ENCODE measurements at places on chromosomes 13 and 19.

- DNase-seq = no peak
Observed at GRCh38 chr13:111458001-111458531, 137.6 kb downstream of the TEX29 start.

- no peak for DNase-seq
Observed at GRCh38 chr13:50386541-50387050, 371.4 kb downstream of the KCNRG start.

- no peak for DNase-seq
Observed at GRCh38 chr13:91134803-91135184, 212.7 kb upstream of the MIR17HG start.

GRCh38 chr19:58570770-58571574, 2.2 kb downstream of the MZF1 start:
- no peak for DNase-seq

DNA sequence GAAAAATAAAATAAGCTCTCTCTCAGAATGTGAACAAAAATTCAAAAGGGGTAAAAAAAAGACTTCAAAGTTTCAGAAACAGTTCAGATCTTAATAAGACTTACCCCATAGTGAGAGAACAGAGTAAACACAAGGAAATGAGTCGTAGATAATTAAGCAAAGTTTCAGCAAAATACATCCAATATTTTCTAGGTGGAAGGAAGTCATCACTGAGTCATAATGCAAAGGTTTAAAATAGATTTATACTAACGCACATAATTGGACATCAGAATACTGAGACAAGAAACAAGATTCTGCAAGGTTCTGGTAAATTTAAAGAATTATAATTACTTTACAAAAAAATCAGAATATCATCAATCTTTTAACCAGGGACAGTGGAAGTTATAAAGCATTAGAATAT, 1370.7 kb upstream of the ATXN8OS start:
- DNase-seq = no peak

GRCh38 chr19:51546650-51547396, 15.4 kb upstream of the SIGLEC6 start:
- peak; percentile 10 for DNase-seq

GRCh38 chr19:48484931-48485612, 15.9 kb downstream of the CYTH2 start:
- no peak for DNase-seq

DNA sequence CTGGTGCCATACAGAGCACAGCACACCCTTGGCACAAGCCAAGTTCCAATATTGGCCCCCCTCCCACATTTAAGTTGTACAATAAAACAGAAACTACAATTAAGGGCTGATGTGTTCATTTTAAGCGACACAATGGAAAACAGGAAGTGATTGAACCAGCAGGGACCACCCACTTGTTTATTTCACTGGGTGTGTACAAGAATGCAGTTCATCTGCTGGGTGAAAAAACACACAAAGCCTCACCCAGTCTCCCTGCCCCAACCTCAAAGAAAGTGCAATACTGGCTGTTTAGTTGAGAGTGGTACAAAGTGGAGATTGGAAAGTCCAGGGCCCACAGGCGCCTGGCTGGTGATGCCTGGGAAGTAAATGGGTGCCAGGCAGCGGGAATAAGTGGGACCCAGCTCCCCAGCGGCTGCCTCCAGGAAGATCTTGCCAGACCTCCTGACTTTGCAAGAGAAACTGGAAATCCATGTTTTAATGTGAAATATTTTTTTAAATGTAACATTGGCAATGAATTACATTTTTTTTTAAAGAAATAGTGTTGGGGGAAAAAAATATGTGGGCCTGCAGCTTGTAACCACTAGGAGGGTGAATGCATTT, 322.1 kb downstream of the ZNF536 start:
- no peak for DNase-seq

- no peak for DNase-seq
Observed at GRCh38 chr19:49361438-49362047, 673 bp downstream of the TEAD2 start.

GRCh38 chr13:42735010-42735409, 46.4 kb upstream of the FAM216B start:
- no peak for DNase-seq

GRCh38 chr13:79011179-79011578, 352.2 kb upstream of the OBI1 start:
- DNase-seq = no peak

- DNase-seq = no peak
Observed at GRCh38 chr13:85492283-85492682, 306.9 kb downstream of the SLITRK6 start.

DNA sequence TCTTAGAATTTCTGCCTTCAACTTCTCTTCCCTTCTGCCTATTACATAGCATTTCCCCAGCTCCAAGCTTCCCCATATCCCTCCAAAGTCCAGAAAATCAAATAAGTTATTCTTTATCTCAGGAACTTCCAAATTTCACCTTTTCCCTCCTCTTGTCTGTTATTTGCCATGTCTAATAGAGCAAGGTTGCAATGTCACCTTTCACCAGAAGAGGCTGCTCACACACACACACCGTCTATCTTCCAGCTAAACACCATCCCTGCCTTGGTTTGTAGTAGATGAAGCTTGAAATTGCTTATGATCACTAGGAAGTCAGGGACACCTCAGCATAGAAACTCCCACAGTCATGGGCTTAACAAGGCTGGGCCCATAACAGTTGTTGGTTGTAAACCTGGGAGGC, 48.4 kb downstream of the ZNRF4 start:
- DNase-seq = no peak

DNA sequence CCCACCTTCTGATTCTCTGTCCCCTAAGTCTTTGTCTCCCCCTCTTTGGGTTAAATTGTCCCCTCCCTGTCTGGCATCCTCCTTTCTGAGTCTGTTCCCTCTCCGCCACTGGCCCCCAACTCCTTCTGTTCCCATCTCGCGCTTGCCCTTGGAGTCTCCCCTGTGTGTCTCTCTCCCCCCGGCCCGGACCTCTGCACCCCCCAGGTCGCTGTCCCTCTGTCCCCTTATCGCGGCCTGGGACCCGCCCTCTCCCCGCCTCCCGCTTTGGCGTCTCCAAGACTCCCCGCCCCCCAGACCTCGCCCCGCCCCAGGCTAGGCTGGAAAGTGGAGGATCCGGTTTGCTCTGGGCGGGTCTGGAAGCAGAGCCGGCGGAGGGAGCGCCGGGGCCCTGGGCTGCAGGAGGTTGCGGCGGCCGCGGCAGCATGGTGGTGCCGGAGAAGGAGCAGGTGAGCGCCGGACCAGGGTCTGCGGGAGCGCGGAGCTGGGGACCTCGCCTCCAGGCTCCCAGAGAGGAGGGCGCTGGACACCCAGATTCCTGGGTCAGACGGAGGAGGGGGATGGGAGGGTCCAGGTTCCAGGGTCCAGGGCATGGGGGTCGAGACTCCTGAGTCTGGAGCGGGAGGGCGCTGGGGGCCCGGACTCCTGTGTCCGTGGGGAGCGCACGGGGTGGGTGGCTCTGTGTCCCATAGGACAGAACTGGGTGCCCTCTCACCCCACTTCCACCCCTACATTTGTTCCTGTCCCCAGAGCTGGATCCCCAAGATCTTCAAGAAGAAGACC, at the start of gene TRPM4:
TSS of gene TRPM4 (plus strand) at position 348 of the 780 bp plus-strand sequence. CDS start at position 423, 75 bp downstream.
- no peak for DNase-seq

- peak; percentile 49 for DNase-seq
Observed at GRCh38 chr13:52001120-52001731, 10.0 kb downstream of the ATP7B start.

- DNase-seq = no peak
Observed at GRCh38 chr13:33550276-33550675, 264.7 kb upstream of the STARD13 start.

DNA sequence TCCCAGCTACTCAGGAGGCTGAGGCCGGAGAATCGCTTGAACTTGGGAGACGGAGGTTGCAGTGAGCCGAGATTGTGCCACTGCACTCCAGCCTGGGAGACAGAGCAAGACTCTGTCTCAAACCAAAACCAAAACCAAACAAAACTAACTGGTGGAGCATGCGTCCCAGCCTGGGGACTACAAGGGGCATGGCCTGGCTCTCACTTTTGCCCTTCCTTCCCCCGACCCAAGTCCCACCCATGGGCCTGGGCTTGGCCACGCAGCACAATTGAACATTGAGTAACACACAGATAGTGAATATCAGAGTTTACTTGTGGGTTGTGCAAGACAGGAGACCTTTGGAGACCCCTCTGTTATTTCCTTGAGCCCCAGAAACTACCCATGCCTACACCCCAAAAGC, 13.2 kb downstream of the TMEM221 start:
- no peak for DNase-seq

DNA sequence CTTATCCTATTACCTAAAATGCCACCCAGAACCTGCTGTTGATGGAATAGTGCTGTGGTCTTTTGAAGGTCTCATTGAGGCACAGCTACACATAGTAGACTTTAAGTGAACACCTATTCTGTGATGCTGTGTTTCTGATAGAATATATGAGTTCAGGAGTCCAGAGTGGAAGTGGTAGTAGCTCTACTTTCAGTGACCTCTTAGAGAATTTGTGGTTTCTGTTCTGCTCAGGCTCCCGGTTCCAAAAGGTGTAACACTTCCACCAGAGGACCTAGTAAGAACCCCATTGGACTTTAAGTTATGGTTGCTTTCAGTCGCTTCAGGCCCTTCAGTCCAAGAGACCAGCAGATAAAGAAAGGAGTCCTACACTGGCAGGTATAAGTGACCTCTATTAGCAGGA, 11.4 kb upstream of the MYCBP2 start:
- DNase-seq = no peak

GRCh38 chr13:82739881-82740280, 1142.4 kb downstream of the SLITRK1 start:
- DNase-seq = no peak

DNA sequence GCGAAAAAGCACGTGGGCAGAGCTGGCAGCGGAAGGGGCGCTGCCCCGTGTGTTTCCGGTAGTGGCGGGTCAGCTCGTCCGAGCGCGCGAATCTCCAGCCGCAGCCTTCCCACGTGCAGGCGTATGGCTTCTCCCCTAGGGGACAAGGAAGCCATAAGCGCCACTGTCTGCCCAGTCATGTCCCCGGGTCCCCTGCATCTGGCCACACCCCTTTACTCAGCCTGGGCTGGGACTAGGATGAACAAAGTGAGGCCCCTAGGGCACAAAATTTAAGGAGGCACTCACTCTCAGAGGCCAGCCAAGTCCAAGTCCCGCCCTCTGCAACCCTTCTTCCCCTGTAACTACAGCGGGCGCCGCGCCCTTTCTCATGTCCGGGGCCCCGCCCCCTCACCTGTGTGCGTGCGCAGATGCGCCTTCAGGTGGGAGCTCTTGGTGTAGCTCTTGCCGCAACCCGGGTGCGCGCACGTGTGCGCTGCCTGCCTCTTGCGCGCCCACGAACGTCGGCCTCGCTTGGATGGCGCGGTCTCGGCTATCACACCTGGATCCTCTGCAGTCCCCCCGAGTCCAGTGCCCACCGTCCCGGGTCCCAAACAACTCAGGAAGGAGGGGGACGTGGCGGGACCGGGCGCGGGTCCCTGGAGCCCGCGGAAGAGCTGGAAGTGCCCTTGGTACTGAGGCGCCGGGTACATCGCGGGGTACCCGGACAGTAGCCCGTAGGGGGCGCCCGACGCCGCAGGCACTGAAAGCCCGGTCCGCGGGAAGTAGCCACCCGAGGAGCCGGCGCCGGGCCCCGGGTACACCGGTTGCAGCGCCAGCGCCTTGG, 1.9 kb downstream of the KLF1 start:
- peak; percentile 91 for DNase-seq

GRCh38 chr19:15315101-15315500, 17.2 kb downstream of the BRD4 start:
- DNase-seq = no peak

DNA sequence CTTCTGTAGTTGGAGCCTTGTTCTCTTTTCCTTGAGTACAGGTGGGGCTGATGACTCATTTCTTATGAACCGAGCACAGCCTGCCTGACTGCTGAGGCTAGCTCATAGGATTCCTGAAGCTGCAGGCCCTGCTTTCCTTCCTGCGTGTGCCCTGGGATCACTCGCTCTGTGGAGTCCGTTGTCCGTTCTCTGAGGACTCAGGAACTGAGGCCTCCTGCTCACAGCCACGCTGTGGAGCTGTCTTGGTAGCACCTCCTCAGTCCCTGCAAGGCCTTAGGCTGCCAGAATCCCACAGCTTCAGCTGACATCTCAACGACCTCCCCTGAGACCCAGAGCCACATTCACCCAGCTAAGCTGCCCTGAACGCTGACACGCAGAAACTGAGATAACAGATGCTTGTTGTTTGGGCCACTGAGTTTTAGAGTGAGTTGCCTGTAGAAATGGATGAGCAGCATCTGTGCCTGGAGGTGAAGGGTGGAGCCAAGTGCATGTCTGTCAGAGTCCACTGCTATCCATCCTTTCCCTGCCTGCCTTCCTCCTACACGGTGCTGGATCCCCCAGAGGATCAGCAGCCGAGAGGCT, 72.9 kb downstream of the ARHGEF7 start:
- DNase-seq = no peak

DNA sequence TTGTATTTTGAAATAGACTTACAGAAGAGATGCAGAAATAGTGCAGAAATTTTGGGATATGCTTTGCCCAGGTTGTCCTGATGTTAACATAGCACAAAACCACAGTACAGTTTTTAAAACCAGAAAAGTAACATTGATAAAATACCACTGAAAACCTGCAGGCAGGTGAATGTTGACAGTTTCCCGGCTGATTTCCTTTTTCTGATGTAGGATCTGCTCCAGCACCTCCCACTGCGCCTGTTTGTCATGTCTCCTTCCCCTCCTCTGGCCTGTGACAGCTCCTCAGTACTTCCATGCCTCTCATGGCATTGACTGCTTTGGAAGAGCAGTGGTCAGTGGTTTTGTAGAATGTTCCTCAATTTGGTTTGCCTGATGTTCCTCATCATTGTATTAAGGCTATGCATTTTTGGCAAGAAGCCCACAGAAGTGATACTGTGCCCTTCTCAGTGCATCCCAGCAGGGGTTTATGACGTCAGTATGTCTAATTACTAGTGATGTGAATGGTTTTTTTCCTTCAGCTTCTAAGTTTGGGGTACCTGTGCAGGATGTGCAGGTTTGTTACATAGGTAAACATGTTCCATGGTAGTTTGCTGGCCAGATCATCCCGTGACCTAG, 31.0 kb downstream of the TDRD12 start:
- DNase-seq = no peak

- no peak for DNase-seq
Observed at GRCh38 chr19:31260171-31260933, 88.9 kb downstream of the TSHZ3 start.

- DNase-seq = no peak
Observed at GRCh38 chr19:1291761-1292418, 6.2 kb downstream of the EFNA2 start.

DNA sequence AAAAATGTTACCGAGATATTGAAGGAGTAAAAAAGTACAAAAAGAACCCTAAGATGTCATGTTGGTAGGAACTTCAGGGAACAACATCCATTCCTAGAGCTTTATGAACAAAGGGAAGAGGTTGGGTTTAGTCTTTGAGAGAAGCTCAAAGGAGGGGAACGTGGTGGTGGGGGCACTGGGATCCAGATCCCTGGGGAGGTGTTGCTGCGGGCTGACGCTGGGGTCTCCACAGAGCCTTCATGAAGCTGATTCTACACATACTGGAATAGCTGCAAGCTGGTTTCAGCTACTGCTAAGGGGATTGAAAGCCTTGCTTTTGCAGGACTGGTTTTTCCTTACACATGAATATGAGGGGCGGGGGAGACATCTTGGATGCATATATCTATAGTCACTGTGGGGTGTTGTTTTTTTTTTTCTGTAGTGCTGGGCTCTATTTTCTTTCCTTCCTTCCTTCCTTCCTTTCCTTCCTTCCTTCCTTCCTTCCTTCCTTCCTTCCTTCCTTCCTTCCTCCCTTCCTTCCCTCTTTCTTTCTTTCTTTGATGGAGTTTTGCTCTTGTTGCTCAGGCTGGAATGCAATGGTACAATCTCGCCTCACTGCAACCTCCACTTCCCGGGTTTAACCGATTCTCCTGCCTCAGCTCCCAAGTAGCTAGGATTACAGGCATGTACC, 6.5 kb upstream of the MZF1 start:
- DNase-seq = no peak

- no peak for DNase-seq
Observed at GRCh38 chr13:102040812-102041211, 361.0 kb downstream of the FGF14 start.
